ENCODE measurements at places on chromosomes 7 and 10.

GRCh38 chr7:35727571-35727970 is 32.6 kb upstream of the HERPUD2 start:
- DNase-seq = peak; percentile 63

- DNase-seq = peak; percentile 33
Observed at GRCh38 chr10:58894929-58895328, 281.5 kb upstream of the PHYHIPL start.

- DNase-seq = no peak
Observed at GRCh38 chr10:52752801-52753445, 19.7 kb downstream of the MBL2 start.

GRCh38 chr7:78953090-78953489 is 500.4 kb downstream of the MAGI2 start:
- peak; percentile 40 for DNase-seq

DNA sequence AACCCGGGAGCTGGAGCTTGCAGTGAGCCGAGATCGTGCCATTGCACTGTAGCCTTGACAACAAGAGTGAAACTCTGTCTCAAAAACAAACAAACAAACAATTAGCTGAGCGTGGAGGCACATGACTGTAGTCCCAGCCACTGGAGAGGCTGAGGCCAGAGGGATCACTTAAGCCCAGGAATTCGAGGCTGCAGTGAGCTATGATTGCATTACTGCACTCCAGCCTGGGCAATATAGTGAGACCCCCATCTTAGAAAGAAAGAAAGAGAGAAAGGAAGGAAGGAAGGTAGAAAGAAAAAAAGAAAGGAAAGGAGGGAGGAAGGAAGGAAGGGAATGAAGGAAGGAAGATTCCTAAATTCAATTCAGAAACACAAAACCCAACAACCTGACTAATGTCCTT is 141.3 kb upstream of the TNRC18 start:
- DNase-seq = no peak

GRCh38 chr10:96287392-96288105 is 16.2 kb upstream of the BLNK start:
- DNase-seq = peak; percentile 15

GRCh38 chr10:132899751-132900065 is 42.7 kb downstream of the CFAP46 start:
- DNase-seq = no peak

DNA sequence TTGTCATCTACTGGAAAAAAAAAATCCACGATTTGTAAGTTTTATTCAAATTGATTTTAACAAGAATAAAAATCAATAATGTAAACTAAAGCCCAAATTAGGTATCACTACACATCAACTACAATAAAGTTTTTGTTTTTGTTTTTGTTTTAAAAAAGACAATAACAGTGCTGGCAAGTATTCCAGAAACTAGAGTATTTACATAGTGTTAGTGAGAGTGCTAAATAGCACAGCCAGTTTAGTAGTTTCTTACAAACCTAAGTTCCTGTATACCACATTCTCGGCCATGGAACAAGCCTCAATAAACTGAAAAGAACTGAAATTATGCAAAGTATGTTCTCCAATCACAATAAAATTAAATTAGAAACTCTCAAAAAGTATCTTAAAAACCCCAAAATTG is 8.1 kb downstream of the ARHGAP12 start:
- DNase-seq = no peak

DNA sequence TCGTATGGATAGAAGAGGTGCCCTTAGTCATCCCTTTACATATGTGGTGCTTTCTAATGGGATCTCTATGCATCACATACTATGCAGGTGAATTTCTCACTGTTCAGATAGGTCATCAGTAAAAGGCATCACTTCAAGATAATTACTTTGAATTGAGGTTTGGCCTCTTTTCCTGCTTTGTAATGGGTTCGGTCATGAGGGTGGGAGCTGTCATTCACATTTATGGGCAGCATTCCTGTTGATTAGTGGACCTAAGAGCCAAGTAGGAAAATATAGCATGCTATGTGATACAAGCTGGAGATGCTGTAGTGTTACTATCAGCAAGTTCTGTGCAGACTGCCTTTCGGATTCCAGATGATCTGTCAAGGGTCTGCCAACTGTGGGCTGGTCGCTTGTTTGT is 156.3 kb downstream of the LCOR start:
- DNase-seq = no peak

GRCh38 chr10:22554461-22555182 is 159.8 kb downstream of the PIP4K2A start:
- peak; percentile 88 for DNase-seq

- no peak for DNase-seq
Observed at GRCh38 chr10:125284875-125285597, 124.7 kb upstream of the CTBP2 start.

GRCh38 chr10:128519581-128519980 is 393.4 kb upstream of the MKI67 start:
- DNase-seq = no peak

DNA sequence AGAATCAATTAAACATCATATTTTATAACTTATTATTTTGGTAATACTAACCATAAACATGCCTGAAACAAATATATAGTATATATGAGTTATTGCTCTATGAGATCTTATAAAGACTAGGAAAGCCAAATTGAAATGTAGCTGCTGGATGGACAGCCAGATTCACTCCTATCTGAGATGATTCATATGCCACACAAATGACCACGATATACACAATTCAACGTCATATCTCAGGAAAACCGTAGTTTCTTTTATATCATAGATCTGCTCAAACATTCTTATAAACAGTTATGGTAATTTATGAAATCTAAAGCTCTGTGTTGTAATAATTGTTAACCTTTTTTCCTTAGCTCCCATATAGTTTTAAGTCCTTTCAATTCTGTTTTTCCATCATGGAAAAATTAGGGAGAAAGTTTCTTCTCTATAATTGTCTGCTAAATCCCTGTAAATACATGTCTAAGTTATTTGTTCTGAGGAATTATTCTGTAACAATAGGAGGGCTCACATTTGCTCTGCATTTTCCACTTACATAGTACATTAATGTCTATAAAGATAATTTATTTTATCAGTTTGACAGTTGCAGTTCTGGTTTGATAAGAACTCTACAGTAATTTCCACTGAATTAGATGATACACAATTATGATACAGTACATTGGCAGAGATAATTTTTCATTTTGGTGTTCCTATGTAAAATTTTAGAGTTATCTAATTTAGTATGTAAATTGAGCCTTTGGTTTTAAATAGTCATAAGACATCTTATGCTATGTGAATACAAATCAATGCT is 42.7 kb downstream of the GNAT3 start:
- no peak for DNase-seq

DNA sequence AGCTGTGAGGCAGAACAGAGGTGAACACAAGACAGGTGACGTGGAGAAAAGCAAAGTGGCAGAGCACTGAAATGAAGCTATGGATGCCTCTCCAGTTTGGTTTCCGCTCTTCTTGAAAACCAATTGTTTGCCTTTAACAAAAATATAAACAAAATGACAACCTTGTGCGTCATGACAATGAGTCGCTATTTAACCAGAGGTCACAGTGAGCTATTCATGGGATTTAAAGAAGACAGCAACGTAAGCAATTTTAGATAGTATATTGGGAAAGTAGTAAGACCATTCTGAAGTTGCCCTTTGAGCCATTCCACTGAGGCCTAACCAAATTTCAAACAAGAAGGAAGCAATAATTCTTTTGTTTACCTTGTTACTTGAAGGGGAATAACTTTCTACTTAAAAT is 15.2 kb upstream of the LRRTM3 start:
- no peak for DNase-seq

GRCh38 chr10:11697718-11698527 is 44.3 kb upstream of the ECHDC3 start:
- no peak for DNase-seq

DNA sequence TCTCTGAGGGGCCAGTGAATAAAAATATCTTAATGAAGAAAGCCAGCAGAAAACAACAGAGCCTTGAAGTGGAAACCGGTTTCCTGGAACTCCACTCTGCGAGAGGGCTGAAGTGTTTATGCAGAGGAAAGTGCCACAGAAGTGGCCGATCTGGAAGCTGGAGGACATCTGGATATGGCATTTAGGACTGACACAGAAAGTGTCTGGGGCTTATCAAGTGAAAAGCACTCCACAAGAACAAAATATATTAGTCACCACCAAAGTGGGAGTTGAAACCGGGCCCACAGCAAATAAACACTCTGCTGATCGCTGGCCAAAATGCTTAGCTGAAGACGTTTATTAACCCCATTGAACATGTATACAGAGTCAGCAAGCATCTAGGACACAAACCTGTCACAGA is 7.8 kb downstream of the NOD1 start:
- DNase-seq = peak; percentile 92

DNA sequence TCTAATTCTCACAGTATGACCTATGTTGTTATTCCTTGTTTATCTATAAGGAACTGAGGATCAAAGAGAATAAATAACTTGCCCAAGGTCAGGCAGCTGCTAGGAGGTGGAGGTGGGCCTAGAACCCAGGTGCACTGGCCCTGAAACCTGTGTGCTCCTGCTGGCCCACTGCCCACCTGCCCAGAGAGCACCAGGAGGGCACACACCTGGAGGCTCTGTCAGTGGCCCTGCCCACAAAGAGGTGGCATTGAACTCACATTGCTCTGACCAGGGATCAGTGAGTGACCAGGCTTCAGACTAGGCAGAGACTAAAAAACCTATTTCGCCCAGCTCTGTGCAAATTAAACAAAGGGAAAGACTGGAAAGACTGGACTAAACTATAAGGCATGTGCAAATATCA is 210.6 kb downstream of the TNS3 start:
- no peak for DNase-seq

- DNase-seq = no peak
Observed at GRCh38 chr7:158409120-158409519, 178.5 kb downstream of the PTPRN2 start.

GRCh38 chr7:106704000-106704840 is 43.3 kb upstream of the CCDC71L start:
- DNase-seq = no peak

GRCh38 chr7:105131890-105132289 is 117.9 kb downstream of the KMT2E start:
- DNase-seq = no peak

- no peak for DNase-seq
Observed at GRCh38 chr10:70323697-70324338, 40.0 kb upstream of the NPFFR1 start.

GRCh38 chr10:67280405-67280804 is 354.6 kb downstream of the LRRTM3 start:
- DNase-seq = no peak

- peak; percentile 27 for DNase-seq
Observed at GRCh38 chr7:141704741-141705140, 2.8 kb upstream of the DENND11 start.

DNA sequence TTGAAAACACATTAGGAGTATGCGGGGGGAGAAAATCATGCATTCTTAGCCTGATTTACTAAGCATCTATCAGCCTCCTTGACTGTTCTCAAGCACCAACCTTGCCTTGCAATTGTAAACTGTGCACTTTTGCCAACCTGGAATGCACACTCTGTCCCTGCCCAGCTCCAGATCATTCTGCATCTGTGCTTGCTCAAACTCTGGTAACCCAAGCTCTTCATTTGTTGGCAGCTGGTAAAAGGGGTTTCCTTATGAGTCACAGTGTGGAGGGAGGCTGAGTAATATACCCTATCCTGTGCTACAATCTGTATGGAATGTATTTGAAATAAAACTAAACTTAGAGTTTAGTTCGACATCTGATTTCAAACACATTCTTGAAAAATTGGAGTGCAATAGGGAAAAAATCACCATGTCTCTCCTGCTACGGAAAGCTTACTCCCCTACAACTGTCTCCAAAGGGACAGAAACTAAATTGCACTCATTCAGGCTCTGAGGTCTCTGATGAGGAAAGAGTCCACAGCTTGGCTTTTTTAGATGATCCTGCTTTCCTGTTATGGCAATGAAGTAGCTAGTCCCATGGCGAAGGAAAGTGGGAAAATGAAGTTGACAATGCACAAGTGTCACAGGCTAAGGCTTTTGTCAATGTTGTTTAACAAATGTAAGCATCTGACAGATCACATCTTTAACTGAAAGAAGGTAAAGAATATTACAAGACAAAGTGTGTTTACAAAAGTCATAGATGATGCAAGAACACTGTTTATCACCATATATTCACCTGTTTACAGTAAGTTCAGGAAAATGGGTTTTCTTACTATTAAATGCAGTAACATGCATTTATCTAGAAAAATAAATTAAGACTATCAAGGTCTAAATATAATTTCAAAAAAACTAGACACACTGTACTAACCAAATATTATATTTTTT is 61.9 kb downstream of the TES start:
- DNase-seq = peak; percentile 97

DNA sequence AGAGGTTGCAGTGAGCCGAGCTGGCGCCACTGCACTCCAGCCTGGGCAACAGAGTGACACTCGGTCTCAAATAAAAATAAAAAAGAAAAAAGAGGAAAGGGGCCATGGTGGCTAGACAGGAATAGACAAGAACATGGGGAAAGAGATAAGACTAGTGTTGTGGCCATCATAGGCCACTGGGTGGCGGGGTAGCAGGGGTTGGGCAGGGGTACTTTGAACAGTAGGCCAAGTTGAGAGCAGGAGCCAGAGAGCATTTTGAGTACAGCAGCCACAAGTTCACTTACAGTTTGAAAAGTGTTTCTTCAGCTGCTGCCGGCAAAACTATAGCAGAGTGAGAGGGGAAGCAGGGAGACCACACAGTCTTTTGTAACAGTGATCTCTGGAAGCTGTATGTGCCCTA is 656.0 kb downstream of the CNTNAP2 start:
- DNase-seq = no peak

DNA sequence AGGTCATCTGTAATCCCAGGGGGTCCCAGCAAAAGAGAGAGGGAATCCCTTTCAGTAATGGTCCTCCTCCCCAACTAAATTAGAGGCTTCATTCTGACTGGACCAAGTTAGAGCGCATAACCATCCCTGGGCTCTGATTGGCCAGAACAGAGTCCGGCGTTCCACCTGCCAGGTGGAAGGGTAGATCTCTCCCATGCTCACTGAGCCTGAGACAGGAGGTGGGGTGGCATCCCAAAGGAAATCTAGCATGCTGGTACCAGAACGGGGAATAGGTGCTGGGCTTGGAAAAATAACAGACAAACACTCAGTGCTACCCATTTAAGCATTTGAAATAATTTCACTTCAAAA is 21.0 kb upstream of the TSPAN33 start:
- no peak for DNase-seq

GRCh38 chr7:80105701-80106408 is 28.8 kb upstream of the GNAI1 start:
- DNase-seq = no peak
